NCI-H2081 (cell line): ENCODE measurements at places on chromosomes 13 and 19.
A peak's percentile ranks its signal among the peaks of the same experiment; 100 is the strongest.

DNA sequence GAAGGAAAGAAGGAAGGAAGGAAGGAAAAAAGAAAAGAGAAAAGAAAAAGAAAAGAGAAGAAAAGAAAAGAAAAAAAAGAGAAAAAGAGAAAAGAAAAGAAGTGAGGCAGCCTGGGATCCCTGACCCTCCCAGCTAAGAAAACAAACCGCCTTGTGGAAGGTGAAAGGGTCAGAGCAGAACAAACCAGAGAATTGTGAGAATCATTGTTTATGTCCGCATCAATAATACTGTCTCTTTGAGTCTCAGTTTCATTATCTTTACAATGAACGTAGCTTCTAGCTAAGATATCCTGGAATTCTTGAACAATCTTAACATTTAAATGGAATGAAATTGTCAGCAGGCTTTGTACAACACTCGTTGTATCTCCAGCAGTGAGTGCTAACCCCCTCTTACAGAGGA is 66.4 kb upstream of the SERP2 start:
- no peak for DNase-seq

GRCh38 chr13:92719868-92720267 is 506.7 kb upstream of the GPC6 start:
- peak; percentile 50 for DNase-seq

DNA sequence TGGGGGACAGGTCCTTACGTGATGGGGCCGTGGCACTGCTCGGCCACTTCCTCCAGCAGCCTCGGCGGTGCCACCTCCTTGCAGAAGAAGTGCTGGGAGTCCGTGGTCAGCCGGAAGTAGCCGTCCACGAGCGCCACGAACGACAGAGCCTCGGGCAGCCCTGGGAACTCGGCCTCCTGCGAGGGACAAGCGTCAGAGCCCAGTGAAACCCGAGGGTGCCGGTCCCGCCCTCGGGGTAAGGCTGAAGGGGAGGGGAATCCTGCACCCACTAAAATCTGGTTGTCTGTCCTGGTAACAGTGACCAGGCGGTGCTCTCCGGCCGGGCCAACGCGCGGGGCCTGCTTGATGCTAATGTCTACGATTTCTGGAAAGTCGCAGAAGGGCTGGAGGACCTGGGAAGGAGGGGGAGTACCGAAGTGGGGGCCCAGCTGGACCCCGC is 6.4 kb downstream of the JAK3 start:
- DNase-seq = no peak

DNA sequence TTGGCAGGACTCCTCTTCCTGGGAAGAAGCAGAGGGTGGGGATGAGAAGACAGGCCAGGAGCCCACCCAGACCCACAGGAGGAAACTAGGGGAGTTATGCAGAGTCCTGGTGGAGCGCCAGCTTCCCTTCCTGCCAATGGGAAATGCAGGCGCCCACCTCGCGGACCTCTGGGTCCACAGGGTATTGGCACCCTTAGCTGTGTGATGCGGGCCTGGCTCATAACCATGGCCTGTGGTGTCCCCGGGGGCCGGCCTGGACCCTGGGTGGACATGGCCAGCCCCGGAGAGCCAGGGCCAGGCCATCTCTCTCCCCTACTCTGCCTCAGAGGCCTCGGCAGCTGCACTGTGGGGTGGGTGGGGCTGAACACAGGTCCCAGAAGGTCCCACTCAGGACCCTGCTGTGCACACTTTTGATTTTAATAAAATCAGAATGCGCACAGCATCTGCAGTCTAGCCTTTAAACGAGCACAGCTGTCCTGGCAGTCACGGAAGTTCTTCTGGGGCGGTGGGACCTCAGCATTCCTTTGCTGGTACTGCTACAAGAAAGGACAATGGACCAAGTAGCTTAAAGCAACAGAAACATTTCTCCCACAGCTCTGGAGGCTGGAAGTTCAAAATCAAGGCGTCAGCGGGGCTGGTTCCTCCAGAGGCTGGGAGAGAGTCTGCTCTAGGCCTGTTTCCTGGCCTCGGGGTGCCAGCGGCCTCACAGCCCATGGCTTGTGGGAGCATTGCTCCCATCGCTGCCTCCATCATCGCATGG is 1.8 kb downstream of the F10 start:
- no peak for DNase-seq

DNA sequence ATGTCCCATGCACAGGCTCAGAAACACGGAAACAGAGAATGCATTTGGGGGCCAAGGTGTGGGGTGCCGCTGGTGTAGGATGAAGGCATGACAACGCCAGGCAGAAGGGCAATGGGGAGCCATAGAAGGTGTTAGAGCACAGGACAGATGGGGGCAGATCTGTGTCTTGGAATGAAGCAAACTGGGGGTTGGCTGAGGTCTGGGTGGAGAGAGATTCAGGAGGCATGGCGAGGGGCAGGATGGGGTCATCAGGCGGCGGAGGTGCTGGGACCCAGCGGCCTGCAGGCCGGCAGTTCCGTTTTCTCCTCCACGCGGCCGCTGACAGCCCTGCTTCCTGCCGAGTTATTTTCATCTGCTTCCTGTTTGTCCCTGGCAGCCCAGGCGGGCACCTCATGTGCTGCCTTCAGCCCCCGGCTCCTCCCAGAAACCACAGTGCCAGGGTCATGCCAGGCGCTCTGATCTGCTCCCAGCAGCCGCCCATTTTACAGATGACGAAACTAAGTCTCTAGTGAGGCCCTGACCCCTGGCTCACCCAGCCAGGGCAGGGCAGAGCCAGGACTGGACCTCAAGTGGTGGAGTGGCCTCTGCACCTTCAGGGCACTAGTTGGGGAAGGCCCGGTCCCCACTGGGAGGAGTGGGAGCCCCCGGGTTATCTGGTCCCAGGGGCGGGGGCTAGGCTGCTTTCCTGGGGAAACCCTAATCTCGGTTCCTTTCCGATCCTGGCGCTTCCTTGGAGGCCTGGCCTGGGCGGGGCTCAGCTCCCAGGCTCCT is 2.2 kb downstream of the ARHGAP45 start:
- no peak for DNase-seq

GRCh38 chr19:16899566-16900075 is 10.8 kb downstream of the F2RL3 start:
- DNase-seq = no peak

- DNase-seq = no peak
These were observed 20.4 kb upstream of the NANOS3 start for GRCh38 chr19:13856497-13856896.

DNA sequence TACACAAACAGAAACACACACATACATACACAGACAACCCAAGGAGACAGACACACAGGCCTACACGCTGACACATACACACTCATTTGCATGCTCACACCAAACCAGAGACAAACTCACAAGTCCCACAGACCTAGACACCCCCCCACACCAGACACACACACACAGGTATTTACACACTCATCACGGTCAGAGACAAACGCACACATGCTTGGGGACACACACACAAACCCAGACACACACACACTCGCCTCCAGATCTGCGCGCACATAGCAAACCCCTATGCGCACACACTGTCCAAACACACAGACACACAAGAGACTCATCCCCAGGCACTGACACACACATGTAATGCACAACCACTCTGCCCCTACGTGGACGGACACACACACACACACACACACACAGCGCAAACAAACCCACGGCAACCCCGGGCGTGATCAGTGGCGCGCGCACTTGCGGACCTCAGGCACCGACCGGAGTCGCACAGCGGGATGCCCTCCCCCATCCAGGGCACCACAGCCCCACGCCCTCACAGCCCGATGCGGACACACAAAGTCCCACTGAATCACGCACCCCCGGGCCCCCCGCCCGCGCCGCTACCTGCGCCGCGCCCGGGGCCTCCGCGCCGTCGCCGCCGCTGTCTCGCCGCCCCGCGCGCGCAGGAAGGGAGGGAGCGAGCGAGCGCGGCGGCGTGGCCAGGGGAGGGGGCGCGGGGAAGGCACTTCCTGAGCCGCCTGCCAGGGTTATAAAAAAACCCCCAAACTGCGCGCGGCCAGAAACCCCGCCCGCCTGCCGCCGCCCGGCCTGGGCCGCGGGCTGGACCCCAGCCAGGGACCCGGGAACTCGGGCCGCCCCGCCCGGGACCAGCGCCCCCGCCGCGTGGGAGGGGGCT is at the start of gene ADAMTS10:
Gene ADAMTS10, minus strand, starts transcription at position 675 of the 895 bp plus-strand sequence. CDS start 5,005 bp downstream, outside the sequence.
- DNase-seq = no peak

GRCh38 chr13:102914339-102914930 is 68.6 kb downstream of the ERCC5 start:
- DNase-seq = no peak

DNA sequence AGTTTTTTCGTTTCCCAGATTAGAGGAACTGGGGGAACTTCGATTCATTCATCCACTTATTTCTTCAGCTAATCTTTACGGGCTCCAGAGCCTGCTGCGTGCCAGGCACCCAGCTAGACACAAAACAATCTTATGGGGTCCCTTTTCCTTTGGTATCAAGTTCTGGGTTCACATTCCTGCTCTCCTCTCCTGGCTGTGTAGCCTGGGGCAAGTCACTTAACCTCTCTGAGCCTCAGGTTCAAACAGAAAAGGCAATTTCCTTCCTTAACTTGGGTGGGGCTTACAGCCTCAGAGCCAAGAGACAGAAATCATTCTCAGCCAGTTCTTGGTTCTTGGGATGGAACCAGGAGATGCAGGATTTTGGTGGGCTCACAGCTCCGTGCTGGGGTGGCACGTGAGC is 5.9 kb downstream of the SHD start:
- no peak for DNase-seq

DNA sequence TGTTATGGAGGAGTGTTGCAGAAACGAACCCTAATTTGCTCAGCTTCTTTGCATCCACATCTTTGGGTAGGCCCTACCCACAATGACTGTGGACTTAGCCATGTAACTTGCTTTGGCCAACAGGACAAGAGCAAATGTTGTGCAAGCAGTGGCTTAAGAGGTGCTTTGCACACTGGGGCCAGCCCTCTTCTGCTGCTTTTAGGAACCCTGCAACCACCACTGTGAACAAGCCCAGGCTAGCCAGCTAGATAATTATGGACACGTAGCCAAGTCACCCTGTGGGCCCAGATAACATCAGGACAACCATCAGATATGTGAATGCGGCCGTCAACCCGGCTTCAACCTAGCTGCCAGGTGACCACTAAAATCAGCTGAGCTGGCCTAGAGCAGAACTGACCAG is 17.1 kb downstream of the C19orf47 start:
- DNase-seq = no peak

DNA sequence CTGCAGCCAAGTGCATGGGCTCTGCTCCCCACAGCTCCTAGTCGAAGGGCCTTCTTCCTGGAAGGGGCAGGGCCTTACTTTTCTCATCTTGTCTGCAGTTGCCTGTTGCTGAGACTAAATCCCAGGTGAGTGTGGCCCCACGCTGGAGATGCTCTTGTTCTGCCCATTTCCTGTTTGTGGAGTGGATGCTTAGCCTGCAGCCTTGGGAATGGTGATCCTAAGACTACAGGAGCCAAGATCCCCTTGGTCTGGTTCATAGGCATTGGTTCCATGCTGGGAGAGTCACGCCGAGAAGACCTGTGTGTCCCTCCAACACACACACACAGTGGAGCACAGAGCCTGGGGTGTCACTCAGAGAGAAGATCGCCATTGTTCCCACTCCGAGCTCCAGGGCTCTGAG is 23.5 kb downstream of the CFAP97D2 start:
- no peak for DNase-seq
